ENCODE measurements at places on chromosomes 2 and 18.
A peak's percentile ranks its signal among the peaks of the same experiment; 100 is the strongest.

DNA sequence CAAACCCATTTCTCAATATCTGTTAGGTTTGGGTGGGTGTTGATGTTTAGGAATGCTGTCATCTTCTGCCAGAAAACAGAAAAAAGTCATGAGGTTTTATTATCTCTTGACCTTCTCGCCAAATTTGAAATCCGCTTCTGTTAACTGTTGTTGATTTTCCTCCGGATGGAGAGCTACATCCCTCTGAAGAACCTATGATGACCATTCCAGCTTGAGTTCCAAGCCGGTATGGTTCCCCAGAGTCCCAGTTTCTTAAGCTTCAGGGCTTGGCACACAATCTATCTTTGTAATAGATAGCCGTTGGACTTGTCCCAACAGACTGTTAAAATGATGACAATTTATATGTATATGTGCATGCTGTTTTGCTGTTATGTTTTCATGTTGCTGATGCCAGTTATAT is 1201.0 kb downstream of the LRP1B start:
- DNase-seq: no peak

GRCh38 chr18:36481201-36481657 is 183.7 kb downstream of the FHOD3 start:
- DNase-seq: peak; percentile 6

DNA sequence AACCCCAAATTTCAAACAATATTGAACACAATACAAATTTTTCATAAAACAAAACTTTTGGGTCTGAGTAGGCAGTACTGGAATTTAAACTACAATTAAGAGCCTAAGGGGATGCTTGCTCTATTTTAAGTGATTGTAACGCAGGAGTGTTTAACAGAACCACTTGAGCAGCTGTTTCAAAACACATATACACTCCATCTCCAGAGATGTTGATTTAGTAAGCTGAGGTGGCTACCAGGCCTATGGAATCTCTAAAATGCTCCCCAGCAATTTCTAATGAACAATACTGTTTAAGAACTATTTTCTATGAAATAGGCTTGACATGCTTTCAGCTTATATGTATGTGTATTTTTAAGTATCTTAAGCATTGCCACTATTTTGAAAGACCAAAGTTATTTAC is 58.5 kb downstream of the SP3 start:
- no peak for DNase-seq

DNA sequence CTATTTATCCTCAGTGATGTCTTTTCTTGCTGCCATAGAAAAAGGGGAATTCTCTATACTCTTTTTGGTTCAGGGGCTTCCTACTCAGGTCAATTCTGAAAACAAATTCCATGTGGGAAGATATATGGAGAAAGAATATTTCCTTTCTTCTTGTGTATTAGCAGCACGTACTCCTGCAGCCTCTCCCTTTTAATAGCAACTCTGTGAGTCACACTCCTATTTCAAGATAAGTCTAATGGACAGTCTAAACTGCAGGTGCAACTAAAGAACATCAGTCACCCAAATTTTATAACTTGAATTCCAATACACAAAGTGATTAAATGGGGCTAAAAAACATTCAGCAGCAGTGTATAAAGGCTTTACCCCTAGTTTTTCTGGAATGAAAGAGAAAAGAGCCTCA is 942.2 kb downstream of the CNTNAP5 start:
- no peak for DNase-seq

- DNase-seq: no peak
Observed at GRCh38 chr2:9945596-9945995, 5.9 kb upstream of the GRHL1 start.

DNA sequence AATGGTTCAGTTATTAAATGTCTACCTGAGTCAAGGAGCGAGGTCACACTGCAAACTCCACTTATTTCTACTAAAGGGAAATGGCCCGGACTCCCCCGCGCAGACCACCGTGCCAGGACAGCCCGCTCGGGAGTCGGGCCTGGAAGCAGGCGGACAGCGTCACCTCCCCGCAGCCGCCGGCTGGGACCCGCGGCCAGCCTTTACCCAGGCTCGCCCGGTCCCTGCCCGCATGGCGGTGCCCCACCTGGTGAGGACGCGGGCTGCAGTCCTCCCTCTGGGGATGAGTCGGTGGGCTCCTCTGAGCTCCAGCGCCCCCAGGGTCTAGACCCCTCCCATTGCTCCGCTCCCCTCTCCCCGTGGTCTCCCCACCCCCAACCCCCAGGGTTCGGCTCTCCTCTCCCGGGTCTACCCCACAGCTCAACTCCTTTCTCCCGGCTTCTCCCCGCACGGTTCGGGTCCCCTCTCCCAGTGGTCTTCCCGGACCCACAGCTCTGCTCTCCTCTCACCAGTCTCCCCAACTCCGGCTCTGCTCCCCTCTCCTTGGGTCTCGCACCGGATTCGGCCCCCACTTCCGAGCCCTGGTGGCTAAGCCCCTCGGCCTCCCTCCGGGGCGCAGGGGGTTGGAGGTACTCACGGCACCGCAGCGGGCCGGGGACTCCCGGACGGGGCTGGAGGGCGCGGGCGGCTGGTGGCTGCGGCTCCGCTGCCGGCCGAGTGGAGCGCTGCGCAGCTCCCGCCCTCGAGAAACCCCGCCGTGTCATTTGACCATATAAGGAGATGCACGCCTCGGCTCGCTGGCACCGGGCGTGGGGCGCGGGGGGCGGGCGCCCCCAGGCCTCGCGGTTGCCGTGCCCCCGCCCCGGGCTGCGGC is at the start of gene FHL2:
Gene FHL2 (minus strand): TSS at position 716 of the 871 bp plus-strand sequence. CDS start 12,535 bp downstream, outside the sequence.
- peak; percentile 52 for DNase-seq

GRCh38 chr18:50104421-50104820 is 90.5 kb downstream of the MYO5B start:
- no peak for DNase-seq

GRCh38 chr2:24818721-24819167 is 25.5 kb downstream of the CENPO start:
- no peak for DNase-seq

DNA sequence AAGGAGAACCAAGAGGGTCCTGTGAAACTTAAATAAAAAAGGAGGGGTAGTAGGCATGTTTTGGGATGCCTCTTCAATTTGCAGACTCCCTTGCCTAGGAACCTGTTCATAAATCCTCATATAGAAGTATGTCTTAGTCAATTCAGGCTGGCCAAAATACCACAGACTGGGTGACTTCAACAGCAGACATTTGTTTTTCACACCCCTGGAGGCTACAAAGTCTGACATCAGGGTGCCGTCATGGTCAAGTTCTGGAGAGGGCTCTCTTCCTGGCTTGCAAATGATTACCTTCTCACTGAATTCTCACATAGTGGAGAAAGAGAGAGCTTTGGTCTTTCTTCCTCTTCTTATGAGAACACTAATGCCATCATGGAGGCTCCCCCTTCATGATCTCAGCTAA is 4.1 kb upstream of the TCF4 start:
- DNase-seq: no peak

DNA sequence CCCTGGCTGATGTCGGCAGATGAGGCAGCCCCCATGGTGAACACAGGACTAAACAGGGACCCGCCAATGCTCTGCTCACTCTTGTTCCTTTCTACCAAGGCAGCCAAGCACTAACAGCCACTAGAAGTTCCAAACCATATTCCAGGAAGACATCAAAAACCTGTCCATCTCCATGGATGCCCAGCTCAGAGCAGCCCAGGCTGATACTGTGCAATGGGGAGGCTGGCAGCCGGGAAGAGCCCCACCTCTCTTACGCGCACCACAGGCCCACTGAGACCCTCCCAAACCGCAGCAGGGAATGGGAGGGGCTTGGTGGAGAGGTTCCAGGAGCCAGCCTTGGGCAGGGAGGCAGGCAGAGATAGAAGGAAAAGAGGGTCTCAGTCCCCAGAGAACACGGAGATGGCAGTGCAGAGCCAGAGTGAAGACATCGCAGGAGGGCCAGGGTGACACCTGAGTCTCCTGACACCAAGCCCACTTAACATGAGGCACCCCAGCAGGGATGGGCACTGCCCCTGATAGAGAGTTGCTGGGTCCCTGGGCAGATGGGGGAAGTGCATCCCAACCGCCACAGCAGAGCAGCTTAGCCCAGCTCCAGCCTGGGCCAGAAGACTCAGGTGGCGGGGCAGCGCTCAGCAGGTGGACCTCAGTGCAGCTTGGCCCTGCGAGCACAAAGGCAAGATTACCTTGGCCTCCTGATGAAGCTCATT is 3.4 kb downstream of the HS6ST1 start:
- DNase-seq: peak; percentile 7

DNA sequence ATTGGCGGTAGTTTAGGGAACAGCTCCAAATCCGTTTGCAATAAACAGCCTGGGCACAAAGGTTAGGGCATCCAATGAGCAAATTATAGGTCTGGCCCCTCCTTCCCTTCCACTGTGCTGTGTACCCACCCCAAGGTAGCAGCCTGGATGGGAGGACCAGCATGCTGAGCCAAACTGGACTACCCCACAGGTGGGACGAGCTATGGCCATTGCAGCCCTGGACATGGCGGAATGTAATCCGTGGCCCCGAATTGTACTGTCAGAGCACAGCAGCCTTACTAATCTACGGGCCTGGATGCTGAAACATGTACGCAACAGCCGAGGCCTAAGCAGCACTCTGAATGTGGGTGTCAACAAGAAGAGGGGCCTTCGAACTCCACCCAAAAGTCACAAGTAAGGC is 6.7 kb downstream of the AGBL5 start:
- DNase-seq: no peak

GRCh38 chr18:74841248-74841647 is 243.6 kb downstream of the ZNF407 start:
- DNase-seq: no peak

DNA sequence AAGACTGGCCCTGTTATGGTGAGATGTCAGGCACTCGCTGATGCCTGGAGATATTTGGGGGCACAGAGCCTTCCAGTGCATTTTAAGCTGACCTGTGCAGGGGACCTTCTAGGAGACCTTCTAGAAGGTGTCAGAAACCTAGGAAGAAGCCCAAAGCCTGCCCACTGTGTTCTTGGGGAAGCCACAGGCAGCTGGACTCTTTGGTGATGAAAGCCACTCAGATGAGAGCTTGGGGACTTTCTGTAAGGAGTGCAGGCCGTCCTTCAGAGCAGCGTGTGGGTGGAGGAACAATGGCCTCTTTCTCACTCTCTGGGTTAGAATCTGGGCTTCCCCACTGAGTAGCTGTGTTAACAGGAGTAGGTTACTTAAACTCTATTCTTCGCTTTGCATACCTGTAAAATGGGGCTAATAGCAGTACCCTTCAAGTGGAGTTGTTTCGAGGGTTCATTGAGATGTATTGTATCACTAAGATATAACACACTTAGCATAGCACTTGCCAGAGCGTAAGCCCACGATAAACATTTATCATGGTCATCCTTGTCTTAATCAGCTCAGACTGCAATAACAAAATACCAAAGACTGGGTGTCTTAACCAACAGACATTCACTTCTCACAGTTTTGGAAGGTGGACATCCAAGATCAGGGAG is 322.3 kb upstream of the EPAS1 start:
- no peak for DNase-seq

GRCh38 chr2:149313512-149313972 is 16.8 kb upstream of the LYPD6 start:
- peak; percentile 44 for DNase-seq

GRCh38 chr2:108446703-108447102 is 2.3 kb upstream of the GCC2 start:
- DNase-seq: no peak

- DNase-seq: no peak
Observed at GRCh38 chr2:120626566-120626965, 109.1 kb upstream of the GLI2 start.

GRCh38 chr2:144331674-144332355 is 188.1 kb downstream of the ZEB2 start:
- no peak for DNase-seq

DNA sequence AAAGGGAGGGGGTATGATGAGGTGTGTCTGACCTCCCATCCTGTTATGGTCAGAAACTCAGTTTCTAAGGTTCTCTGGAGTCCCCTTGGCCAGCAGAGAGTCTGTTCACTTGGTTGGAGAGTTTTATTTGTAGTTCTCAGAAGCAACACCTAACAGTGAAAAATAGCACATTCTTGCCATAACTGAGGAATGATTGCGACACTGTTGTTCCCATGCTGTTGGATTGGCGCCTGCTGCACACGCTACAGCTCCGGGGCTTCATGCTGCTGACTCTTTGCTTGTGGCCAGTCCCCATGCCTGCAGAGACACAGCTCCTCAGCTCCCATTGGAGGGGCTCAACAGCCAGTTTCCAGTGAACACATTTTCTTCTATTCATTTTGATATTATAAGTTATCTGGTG is 42.1 kb downstream of the TPGS2 start:
- DNase-seq: no peak

DNA sequence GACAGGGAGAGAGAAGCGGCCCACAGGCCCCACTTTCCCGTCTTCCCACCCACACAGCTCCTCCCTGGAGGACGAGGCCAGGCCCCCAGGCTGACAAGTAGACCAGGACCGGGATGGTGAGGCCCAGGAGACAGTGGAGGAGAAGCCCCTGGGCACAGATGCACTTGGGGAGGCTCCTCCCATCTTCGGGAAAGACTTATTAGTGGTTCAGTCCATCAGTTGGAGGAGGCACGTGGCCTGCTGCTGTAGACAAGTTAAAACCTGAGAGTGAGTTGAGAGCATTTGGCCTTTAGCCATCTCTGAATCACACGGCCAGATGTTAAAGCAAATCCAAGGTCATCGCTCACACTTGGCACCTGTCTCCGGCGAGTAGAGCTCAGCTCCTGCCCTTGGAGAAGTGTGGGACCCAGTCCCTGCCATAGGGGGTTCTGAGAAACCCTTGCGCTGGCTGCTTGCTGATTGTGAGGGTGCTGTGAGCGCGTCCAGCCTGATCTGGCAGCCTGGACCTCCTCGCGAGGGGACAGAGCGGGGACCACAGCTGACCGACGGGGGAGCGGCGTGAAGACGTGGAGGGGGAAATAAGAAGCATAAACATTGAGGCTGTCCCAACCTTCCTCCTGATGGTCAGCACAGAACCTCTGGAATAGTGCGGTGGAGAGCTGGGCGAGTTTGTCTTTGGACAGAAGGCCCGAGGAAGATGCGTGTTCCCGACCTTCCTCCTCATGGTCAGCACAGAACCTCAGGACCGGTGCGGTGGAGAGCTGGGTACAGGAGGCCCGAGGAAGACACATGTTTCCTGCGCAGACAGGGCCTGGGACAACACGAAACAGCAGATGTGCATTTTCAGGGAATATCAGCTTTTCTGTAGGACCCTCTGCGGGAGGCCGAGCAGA is 24.7 kb upstream of the ALLC start:
- DNase-seq: no peak

- no peak for DNase-seq
Observed at GRCh38 chr2:40165509-40165844, 286.4 kb downstream of the SLC8A1 start.

- no peak for DNase-seq
Observed at GRCh38 chr18:50398947-50399346, 24.1 kb downstream of the SKA1 start.

- DNase-seq: no peak
Observed at GRCh38 chr2:37544591-37545031, 126.8 kb downstream of the CDC42EP3 start.

GRCh38 chr2:181231151-181231550 is 226.0 kb upstream of the ITGA4 start:
- peak; percentile 34 for DNase-seq

Measured in NB4 (cell line).